Retinal pigment epithelial cell (primary cell): ENCODE measurements at places on chromosomes 2 and 18.

- no peak for DNase-seq
Measured at GRCh38 chr2:139165041-139165440, 384.9 kb upstream of the NXPH2 start.

- DNase-seq: no peak
Measured at GRCh38 chr2:43021791-43022509, 204.5 kb downstream of the ZFP36L2 start.

- DNase-seq: no peak
Measured at GRCh38 chr18:47331026-47331425, 79.6 kb upstream of the SKOR2 start.

DNA sequence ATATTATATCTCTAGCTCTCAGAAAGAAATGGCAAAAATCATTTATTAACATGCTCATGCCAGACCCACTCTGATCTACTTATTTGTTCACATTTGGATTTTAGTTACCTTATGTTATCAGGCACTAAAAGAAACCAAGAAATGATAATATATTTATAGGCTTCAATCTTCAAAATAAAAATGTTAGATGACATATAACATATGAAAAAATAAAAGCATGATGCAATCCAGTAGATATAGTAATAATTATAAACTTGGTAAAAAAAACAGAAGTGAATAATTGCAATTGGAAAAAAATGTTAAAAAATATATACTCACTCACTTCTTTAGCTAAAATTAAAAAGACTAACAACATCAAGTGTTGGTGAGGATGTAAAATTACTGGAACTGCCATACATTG, 248.3 kb upstream of the VRK2 start:
- DNase-seq: no peak

DNA sequence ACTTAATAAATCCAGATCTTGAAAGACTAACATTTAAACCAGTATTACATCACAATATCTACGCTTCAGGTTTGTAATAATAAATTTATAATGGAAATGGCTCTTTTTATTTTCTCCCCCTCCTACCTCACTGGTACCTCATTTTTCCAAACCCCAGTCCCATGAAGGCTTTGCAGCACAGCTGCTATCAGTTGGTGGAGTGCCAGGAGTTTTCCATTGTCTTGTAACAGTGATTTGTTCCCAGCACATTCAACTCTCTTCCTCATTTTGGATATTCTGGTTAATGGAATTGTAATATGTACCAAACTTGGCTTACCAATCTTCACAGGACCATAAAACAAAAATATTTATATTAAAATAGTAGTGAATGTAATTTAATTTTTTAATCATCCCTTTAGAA, 91.2 kb downstream of the VRK2 start:
- DNase-seq: no peak

- no peak for DNase-seq
Measured at GRCh38 chr2:65353046-65353445, 79.4 kb downstream of the SPRED2 start.

- DNase-seq: no peak
Measured at GRCh38 chr18:59006461-59007067, 133.1 kb upstream of the SEC11C start.

- DNase-seq: no peak
Measured at GRCh38 chr2:239202343-239202742, 198.5 kb downstream of the HDAC4 start.

- no peak for DNase-seq
Measured at GRCh38 chr2:124805060-124805459, 780.0 kb downstream of the CNTNAP5 start.

- DNase-seq: no peak
Measured at GRCh38 chr2:200379481-200380090, 73.1 kb downstream of the SPATS2L start.

DNA sequence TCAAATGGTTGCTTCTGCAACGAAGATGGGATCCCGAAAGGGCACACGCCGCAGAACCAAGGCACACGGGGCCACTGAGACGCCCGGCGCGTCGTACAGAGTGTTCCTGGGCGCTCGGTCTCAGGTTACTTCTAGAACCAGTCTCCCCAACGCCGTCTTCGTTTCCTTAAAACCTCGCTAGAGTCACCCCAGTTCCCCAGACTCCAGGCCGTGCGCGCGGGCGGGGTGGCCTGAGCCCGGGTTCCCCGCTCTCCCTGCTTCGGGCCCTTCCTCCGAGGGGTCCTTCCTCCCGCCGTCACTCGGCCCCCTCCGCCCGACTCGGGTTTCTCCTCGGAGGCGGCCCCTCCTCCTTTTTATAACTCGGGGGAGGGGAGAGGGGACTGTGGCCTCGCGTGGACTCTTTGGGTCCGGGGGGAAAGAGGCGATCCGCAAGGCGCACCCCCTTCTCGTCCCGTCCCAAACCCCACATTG, 774 bp upstream of the FZD7 start:
- no peak for DNase-seq

- no peak for DNase-seq
Measured at GRCh38 chr2:222024932-222025880, 273.6 kb downstream of the PAX3 start.
